Stimulated activated CD8-positive, alpha-beta memory T cell treated with anti-CD3 and anti-CD28 coated beads, Interleukin-4, amount 100 ng/mL, for 1 hour (primary cell): ENCODE measurements at places on chromosomes 13 and 19.

DNA sequence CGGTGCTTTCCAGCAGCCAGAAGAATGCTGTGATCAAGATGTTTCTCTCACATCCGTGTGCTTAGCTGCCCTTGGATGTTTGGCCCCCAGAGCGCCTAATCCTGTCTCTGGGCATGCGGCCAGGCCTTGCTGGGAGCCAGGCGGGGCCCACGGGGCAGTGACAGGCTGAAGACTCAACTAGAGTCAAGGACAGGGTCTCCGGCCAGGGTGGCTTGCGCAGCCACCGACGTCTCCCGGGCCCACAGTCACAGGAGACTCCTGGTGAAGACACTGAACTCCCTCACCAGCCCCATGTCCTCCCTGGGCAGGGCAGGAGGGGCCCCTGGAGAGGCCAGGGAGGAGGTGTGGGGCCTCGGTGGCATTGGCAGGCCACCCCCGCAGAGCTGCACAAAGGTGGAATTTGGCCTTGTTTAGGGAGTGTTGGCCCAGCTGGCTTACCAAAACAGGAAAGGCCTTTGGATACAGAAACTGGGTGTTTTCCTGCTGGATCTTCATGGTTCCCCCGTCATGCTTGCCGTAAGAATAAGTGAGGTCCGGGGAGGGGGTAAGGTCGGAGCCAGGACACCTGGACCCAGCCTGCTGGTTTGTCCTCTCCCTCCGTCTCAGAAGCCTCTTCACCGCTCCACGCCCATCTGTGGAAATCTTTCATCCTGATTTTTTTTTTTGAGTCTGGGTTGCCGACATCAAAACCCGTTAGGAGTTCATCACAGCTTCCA is 10.0 kb upstream of the NDUFS7 start:
- no peak for DNase-seq

- DNase-seq: no peak
Measured at GRCh38 chr19:16232127-16232526, 34.4 kb downstream of the AP1M1 start.

GRCh38 chr13:34867590-34867989 is 74.5 kb upstream of the NBEA start:
- no peak for DNase-seq

DNA sequence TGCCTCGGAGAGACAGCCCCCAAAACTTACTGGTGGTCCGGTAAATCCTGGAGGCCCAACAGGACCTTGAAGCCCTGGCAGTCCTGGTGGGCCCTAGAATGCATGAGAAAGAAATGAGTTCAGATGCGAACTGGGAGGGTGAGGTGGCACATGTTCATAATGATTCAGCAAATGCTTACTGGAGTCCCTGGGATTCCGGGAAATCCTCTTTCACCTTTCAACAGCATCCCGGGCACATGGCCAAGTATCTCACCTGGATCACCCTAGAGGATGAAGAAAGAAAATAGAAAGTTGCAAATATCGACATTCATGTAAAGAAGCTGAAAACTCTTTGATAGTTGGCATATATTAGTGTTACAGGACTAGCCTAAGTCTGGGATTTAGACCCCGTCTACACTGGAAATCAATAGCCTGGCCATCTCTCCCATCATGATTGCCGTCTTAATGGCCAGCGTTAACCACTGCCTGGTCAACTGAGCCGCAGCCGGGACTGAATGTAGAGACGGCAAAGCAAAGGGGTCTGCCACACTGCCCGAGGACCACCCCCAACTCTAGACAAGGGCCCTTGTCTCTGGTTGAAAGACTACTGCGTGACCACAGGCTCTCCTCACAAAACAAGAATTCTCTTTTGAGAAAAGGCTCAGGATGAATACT is 96.9 kb downstream of the COL4A1 start:
- DNase-seq: no peak

DNA sequence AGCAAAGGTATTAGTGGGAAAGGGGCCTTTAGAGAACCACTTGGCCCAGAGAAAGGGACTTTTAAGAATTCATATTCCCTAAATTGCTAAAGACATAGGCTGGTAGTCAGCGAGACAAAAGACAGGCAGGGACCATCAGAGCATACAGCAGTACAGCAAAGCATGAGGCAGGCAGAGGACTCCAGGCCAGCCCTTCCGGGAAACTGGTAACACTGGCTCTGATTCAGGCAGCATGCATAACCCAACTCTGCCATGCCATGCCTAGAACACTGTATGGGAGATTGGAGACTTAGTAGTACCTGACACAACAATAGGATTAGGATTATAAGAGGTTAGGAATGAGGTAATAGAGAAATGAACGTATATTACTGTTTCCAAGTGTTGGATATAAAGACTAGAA is 34.9 kb downstream of the CAB39L start:
- no peak for DNase-seq

GRCh38 chr13:74046431-74046830 is 87.8 kb downstream of the KLF12 start:
- DNase-seq: no peak

DNA sequence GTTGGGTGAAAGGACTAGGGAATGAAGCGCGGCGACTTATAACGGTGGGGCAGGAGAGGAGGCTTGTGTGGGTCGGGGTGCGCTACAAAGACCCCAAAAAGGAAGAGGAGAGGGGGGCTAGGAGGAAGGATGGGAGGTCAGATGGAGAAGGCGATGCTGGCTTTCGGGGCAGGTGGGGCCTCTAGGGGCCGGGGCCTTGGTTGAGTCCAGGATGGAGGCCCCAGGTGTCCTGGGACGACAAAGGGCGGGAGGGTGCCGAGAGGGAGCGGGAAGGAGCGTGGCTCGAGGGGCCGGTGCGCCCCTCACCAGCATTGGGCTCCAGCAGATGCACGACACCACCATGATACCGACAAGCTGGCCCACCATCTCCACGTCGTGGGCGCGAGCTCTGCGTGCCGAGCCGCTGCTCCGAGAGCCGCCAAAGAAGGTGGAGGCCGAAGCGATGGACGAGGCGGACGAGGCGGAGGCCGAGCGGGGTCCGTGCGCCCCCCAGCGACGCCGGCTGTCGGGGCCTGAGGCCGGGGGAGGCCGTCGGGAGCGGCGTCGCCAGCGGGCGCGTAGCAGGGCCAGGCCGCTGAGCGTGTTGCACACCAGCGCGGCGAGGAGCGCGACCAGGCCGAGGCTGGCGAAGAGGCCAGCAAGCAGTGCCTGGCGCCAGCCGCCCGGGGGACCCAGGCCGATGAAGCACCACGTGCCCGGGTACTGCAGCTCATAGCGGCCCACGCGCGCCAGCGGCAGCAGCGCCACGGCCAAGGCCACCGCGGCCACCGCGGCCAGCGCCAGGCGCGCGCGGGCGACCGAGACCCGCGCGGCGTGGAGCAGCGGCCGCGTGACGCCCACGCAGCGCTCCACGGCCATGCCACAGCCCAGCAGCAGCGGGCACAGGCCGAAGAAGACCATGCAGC is 1.8 kb downstream of the PTGER1 start:
- no peak for DNase-seq

- DNase-seq: peak; percentile 52
Measured at GRCh38 chr19:5961969-5962945, 15.7 kb downstream of the RANBP3 start.

DNA sequence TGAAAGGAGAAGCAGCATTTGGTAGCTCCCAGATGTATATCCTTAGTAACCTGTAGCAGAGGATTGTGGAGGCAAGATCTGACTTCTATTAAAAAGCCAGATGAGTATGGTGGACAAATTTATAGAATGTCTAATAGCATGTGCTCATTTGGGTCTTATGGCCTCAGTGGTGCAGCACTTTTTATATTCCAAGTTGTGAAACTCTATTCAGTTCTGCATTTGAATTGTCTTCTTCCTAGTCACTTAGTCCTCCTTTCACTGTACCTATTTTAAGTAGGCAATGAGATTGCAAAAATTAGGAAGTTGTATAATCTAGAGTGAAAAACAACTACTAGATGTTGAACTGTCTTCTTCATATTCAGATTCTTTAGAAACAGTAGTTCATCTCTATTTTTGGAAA is 412.5 kb upstream of the PCDH9 start:
- DNase-seq: no peak

GRCh38 chr13:65460136-65460535 is 1770.0 kb downstream of the PCDH9 start:
- DNase-seq: no peak

- no peak for DNase-seq
Measured at GRCh38 chr13:85498774-85499173, 300.4 kb downstream of the SLITRK6 start.

DNA sequence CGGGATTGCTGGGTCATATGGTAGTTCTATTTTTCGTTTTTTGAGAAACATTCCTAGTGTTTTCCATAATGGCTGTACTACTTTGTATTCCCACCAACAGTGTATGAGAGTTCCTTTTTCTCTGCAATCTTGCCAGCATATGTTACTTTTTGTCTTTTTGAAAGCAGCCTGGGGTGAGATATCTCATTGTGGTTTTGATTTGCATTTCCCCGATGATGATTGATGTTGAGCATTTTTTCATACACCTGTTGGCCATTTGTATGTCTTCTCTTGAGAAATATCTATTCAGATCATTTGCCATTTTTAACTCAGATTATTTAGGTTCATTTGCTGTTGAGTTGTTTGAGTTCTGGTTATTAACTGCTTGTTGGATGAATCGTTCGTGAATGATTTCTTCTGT is 18.5 kb upstream of the ATP12A start:
- DNase-seq: no peak

GRCh38 chr19:45587873-45588272 is 3.3 kb upstream of the OPA3 start:
- no peak for DNase-seq

DNA sequence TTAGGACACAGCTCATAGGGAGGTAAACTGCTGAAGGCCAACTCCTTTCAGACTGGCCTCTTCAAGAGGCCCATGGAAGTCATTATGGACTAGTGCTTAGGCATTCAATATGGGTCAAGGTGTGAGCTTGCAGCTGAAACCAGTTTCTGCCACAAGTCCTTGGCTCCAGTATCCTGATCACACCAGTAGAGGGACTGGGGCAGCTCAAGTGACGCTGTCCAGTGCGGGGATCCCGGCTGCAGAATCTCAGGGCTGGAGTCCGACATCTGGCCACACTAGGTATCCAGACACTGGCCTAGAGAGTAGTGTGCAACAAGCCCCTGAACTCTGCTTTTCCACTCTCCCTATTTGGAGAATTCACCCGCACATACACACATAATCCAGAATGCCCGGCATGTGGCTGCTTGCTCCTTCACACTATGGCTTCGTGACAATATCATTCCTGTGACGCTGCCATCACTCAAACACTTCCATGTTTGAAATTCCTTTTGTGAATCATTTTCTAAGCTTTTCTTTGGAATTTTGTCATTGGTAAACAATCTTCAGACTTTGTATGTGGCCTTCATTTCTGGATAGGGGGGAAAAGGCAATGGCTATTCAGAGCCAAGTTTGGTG is 425.1 kb downstream of the EFNB2 start:
- DNase-seq: no peak

GRCh38 chr19:29105629-29106292 is 107.2 kb downstream of the UQCRFS1 start:
- DNase-seq: no peak

DNA sequence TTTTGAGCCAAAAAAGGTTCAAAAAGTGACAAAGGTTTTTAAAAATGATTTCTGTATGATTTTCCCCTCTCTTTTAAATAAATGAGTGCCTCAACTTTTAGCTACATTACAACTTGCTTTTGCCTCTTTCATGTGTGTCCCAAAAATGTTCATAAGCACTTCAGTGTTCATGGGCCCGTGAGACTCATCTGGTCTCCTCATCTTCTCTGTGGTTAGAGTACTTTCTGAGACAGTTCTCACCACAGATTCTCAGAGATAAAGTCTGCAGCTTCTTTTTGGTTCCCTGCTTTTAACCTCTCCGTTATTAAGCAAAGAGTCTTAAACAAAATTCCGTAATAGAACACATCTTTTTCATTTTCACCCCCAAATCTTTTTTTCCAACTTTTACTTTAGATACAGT is 156.9 kb downstream of the DLEU7 start:
- DNase-seq: no peak

- DNase-seq: no peak
Measured at GRCh38 chr19:47372603-47373002, 23.5 kb downstream of the DHX34 start.

DNA sequence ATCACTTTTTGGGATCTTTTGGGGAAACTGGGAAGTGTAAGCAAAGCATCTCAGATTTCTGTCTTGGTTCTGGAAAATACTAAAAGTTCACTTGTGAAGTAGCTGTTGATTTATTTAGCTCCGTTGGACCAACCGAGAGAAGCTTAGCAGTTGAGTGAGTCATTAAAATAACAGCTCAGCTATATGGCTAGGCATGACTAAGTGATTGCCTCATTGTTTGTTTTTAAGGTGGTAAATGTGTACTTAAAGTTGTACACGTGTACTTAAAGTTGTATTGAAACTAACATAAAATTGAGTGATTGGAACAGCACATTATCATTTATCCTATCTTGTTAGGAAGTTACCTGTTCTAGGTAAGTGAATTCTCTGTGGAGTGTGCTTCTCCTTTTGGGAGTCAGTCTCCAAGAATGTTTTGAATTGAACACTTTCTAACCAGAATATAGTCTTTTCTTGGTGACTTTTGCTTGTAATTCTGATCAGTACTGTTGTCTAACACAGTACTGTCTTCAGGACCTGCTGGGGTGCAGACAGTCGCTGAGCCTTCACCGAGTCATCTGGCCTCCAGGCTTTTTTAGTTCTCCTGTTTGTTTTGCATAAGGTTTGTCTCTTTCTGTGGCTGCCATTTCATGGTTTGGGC is 2.9 kb upstream of the DCUN1D2 start:
- DNase-seq: no peak

GRCh38 chr13:31638577-31638976 is 100.7 kb upstream of the RXFP2 start:
- DNase-seq: no peak

- no peak for DNase-seq
Measured at GRCh38 chr19:6023085-6023682, 45.2 kb upstream of the RANBP3 start.

- DNase-seq: no peak
Measured at GRCh38 chr13:80011448-80012212, 329.3 kb downstream of the SPRY2 start.

DNA sequence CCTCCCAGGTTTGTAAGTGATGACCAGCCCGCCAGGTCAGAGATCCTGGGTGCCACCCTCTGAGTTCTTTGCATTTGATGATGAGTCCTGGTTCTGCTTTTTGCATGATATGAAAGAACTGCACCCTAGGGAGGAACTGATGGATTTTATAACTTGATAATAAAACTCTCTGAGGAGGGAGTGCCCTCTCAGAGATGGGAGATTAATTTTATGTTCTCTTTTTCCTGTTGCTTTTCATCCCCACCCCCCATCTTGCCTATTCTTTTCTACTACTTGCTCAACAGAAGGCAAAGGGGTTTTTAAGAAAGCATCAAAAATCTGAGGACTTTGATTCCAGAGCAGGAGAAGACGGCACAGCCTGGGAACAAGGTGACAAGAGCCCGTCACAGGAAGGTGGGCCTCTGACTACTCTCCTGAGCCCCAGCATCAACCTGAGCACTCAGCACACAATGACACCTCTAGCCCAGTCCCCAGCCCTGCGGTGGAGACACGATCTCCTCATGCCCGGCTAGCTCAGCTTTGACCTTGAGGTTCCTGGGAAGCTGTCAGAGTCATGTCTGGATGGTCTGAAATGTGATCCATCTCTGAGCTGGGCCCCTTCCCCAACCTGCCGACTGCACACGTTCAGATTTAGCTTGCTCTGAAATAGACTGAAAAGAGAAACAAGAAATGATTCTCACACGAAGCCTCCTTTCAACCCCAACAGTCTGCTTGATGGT is 69.1 kb downstream of the SIAH3 start:
- DNase-seq: no peak
